ENCODE measurements at places on chromosomes 6 and 20.
A peak's percentile ranks its signal among the peaks of the same experiment; 100 is the strongest.

GRCh38 chr20:1327241-1327653 lies 1.7 kb downstream of the SDCBP2 start:
- no peak for DNase-seq

GRCh38 chr6:46925563-46926253 lies 4.0 kb upstream of the ADGRF5 start:
- no peak for DNase-seq

- no peak for DNase-seq
Measured at GRCh38 chr20:58216334-58216733, 12.1 kb downstream of the ANKRD60 start.

- DNase-seq = no peak
Measured at GRCh38 chr6:36073587-36073986, 46.0 kb downstream of the MAPK14 start.

- DNase-seq = peak; percentile 93
Measured at GRCh38 chr20:46056970-46057855, 28.2 kb downstream of the SLC12A5 start.

DNA sequence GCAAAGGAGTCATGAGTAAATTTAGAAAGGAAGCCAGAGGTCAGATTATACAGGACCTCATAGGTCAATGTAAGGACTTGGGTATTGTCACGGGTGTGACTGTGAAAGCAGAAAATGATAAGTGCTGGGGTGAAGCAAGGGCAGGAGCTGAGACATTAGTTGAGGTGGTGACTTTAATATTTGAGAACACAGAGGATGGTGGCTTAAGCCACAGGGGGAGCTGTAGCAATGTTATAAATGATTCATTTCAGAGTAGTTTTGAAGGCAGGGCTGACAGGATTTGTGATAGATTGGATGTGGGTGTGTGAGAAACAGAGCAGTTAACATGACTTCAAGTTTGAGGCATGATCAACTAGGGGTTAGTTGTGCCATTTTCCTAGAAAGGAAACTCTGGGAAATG lies 659.9 kb downstream of the EPM2A start:
- no peak for DNase-seq

DNA sequence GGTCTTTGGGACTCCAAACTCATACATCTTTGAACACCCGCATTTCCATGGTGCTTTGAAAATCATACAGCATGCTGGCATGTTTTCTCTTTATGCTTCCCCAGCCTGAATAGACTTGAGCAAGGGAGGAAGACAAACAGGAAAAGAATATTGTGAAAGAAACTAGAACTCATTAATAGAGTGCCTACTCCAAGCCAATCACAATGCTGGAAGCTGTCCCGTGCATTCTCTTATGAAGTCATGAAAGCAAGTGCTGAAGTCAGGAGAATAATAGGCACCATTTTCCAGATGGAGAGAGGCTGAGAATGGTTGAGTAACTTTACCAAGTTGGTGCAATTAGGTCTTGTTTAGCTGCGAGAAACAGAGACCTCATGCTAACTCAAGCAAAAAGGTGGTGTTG lies 102.5 kb upstream of the PTPRT start:
- no peak for DNase-seq

DNA sequence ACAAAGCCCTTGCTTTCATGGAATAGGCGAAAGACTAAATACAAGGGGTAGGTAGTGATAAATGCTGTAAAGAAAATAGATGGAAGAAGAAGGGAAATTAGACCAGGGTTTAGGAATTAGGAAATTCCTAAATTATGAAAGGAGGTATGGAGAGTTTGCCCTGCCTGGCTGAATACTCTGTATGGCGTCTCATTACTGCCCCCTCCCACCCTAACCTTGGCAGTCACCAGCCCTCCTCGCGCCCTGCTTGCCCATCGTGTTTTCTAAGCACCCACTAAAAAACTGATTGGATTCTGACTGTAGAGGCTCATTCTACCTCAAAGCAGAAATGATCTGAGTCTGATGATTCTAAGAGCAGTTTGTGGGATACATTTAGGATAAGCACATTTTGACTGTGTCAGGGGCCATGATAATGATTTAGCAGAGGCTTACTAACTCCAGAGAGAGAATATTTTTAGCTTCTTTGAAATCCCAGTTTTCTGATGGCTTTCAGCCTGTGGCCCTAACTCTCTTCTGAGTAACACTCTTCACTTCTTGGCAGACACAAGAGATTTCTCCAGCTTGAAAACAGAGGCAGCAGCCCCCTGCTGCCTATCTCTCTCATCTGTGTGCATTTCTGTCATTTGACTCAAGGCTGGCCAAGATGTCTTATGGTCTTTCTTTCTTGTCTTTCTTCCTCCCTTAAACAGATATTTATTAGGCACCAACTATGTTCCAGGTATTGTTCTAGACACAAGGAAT lies 1.4 kb upstream of the CHD6 start:
- DNase-seq = no peak

GRCh38 chr6:114042267-114043016 lies 71.5 kb upstream of the HDAC2 start:
- DNase-seq = no peak

DNA sequence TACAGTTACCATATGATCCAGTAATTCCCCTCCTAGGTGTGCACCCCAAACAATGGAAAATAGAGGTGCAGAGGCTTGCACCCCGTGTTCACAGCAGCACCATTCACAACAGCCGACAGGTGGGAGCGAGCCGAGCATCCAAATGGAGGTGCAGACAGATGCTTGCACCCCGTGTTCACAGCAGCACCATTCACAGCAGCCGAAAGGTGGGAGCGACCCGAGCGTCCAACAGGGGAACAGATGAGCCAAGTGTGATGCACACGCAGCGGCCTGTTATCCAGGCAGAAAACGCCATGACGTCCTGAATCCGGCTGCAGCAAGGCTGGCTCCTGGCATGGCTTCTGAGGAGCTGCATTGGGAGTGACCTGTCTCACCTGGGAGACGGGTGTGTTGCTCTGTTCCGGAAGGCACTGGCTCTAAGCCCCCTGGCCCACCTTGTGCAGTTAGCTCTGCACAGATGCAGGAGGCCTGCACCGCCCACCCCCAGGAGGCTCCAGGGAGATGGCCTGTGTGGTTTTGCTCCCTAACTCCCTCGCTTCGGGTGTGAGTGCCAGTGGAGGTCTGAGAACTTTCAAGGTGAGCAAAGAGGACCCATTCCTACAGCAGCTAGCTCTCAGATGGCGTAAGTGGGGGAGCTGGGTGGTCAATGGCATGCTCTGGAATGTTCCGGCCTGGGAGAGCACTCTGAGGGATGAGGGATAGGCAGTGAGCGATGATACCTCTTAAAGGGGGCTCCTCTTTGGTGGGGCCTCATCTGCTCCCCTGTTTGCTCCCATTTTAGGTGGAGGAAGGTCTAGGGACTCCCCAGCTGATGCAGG lies 47.8 kb upstream of the FRMD1 start:
- no peak for DNase-seq

DNA sequence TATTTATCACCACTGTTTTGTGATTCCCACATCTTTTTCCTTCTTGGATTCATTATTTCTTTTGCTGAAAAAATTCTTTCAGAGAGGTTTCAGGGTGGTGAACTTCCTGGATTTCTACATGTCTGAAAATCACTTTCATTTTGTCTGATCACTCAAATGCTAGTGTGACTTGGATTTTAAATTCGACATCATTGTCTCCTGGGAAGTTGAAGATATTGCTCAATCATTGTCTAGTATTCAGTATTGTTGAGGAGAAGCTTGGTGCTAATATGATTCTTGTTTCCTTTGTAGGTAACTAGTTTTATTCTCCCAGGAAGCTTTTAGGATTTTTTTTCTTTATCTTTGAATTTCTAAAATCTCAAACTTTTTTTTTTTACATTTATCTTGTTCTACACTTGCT lies 45.0 kb downstream of the DNAH8 start:
- no peak for DNase-seq

DNA sequence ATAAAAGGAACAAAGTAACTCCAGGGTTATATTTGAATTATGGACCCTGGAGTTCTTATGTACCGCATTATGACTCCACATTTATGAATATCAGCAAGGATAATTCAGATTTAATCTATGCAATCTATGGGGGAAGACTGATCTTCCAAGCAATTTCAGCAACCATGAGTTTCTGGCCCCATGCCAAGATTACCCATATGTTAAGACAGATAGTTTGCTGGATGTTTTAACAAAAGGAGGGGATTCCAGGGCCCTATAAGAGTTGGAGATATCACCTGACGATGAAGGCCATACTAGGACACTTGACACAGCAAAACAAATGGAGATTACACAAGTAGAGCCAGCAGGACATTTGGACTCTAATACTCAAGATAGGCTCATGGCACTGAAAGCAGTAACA lies 45.9 kb upstream of the PLN start:
- DNase-seq = no peak

DNA sequence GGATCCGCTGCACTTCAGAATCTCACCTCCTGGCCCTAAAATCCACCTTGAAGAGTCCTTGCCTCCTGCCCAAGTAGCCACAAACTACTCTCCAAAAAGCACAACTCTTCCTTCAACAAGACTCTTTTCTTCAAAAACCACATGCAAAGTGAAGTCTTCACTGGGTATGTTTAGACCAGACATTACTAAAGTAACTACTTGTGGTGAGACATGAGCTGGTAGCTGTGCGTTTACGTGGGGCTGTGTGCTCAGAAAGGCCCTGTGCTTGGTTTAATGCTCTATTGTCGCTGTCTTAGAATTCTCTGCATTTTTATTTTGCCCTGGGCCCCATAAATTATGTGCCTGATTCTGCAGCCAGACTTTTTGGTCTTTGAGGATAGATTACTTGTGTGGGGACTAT lies 104.4 kb upstream of the HDAC2 start:
- no peak for DNase-seq

DNA sequence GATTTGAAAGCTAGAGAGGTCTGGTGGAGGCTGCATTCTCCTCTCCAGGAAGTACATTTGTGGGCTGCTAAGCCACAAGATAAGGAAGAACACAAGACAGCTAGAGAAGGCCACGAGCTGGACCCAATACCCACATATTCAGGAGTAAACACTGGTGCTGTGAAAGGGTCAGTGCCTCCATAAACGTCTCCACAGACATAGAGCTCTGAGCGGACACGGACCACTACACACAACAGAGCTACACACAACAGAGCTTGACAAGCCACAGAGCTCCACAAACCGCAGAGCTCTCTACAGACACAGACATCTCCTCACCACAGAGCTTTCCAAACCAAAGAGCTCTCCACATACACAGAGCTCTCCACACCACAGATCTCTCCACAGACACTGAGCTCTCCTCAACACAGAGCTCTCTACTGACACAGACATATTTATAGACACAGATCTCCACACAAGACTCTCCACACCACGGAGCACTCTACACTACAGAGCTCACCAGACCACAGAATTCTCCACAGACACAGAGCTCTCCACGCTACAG lies 51.9 kb downstream of the ERMARD start:
- DNase-seq = no peak

- no peak for DNase-seq
Measured at GRCh38 chr6:124007266-124007665, 203.6 kb downstream of the NKAIN2 start.

DNA sequence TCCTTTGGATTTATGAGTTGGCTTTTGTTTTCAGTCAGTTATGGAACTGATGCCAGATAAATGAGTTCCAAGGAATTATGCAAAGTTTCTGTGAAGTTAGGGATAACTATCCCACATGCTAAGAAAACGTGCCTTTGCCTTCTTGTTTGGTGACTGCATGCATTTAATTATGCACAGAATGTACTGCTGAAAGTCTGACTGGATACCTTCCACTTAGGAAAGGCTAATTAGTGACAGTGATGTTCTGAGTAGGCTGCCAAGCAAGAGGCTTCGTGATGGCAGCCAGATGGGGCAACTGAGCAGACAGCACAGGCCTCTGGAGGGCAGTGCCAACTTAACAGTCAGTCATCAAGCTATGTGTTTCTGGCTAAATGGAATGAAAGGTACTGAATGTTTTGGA lies 289.9 kb downstream of the CD109 start:
- no peak for DNase-seq

DNA sequence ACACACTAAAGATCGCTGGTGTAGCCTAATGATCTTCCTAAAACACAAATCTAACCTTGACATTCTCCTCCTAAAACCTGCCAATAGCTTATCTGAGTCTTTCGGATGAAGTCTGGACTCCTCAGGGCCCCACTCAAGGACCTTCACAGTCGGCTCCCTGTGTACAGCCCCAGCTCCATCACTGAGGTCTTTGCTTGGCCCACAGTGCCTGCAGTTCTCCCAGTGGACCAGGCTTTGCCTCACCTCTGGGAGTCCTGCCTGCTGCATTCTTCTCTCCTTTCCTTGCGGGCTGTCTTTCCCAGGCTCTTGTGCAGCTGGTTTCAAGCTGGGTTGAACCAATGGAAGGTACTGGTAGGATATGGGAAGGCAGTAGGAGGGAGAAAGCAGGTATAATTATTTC lies 122.6 kb upstream of the FERMT1 start:
- DNase-seq = no peak

DNA sequence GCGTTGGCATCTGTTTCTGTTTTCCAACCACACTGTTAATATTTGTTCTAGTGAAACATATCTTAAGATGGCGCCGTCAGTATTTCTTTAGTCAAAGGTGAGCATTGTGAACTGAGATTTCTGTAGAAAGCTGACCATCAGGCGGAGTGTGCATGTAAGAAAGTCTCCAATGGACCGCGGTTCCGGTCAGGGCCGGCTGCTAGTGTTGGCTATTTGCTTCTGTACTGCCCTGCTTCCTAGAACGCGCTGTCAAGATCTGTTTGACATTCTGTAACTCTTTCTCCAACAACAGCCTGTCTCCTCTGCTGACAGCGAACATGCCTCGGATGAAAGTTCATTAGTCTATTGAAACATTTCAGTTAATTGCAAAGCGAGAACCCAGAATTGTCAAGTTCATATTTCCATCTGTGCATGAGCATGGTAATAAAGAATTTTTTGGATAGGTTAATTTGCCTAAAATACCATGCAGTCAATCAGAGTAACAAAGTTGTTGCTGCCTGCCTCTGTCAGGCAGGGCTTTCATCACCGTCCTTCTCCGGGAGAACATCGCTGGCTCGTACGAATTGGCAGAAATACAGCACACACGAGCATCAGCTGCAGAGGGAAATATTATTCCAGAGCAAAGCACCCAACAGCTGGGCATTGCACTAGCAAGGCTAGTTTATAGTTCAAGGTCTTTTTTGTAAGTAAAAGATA lies 369.1 kb downstream of the CDH4 start:
- no peak for DNase-seq

DNA sequence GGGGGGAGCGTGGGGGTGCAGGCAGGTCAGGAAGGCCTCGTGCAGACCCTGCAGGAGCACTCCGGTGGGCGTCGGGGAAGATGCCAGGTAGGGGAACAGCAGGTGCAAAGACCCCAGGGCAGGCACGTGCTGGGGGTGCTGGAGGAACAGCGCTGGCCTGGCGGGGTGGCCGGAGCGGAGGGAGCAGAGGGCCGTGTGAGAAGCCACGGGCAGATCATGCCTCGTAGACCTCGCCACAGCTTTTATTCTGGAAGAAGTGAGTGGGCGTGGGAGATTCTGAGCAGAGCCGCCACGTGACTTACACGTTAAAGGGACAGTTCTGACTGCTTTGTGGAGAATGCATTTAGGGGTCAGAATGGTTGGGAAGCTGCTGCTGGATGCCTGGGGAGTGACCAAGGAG lies 9.3 kb downstream of the NTSR1 start:
- no peak for DNase-seq

GRCh38 chr6:109034526-109034925 lies 60.1 kb downstream of the SESN1 start:
- no peak for DNase-seq
